Airway epithelial cell (primary cell): ENCODE measurements at places on chromosomes 16 and 17. TPM values are rescaled to one million over a fixed set of nuclear protein-coding genes. Genes with fewer than 3 reads are reported as not detected.

MYBBP1A gene
- total RNA-seq = 83.9 and 100 TPM in 2 replicates

MRTFB gene
- total RNA-seq = 5.8 and 14.9 TPM in 2 replicates

ELMO3 gene
- 33.8 and 39.6 TPM in 2 replicates for total RNA-seq

CES3 gene
- total RNA-seq = 0.99 and 1.5 TPM in 2 replicates

SYCE1L gene
- total RNA-seq = 0.65 and 3.2 TPM in 2 replicates

CLEC18B gene
- total RNA-seq = 0.14 TPM in 1 of 2 replicates, not detected in the other

ABI3 gene
- total RNA-seq = not detected in 2 replicates

EFNB3 gene
- total RNA-seq = 2.0 and 2.6 TPM in 2 replicates

SGCA gene
- 0.21 TPM in 1 of 2 replicates, not detected in the other for total RNA-seq

HS3ST3B1 gene
- 3.4 and 4.6 TPM in 2 replicates for total RNA-seq

HOXB6 gene
- total RNA-seq = 0.71 and 0.93 TPM in 2 replicates

KLHL11 gene
- 17.6 and 23.0 TPM in 2 replicates for total RNA-seq

ASPHD1 gene
- total RNA-seq = 5.4 and 9.3 TPM in 2 replicates

SHCBP1 gene
- 13.3 and 14.8 TPM in 2 replicates for total RNA-seq

PRCD gene
- total RNA-seq = 0.35 and 1.6 TPM in 2 replicates

LUC7L3 gene
- 22.3 and 26.0 TPM in 2 replicates for total RNA-seq

TEKT1 gene
- total RNA-seq = not detected in 2 replicates

KATNIP gene
- 11.1 and 11.2 TPM in 2 replicates for total RNA-seq

CHD9NB gene
- total RNA-seq = 0.42 and 1.3 TPM in 2 replicates

KCNAB3 gene
- total RNA-seq = 0.21 and 0.33 TPM in 2 replicates

NGFR gene
- total RNA-seq = 3.2 and 3.9 TPM in 2 replicates

C16orf54 gene
- not detected in 2 replicates for total RNA-seq

CCL14 gene
- not detected in 2 replicates for total RNA-seq

GCGR gene
- not detected in 2 replicates for total RNA-seq

CA7 gene
- total RNA-seq = not detected in 2 replicates

P2RX1 gene
- not detected in 2 replicates for total RNA-seq

IGF2BP1 gene
- 3.4 and 4.4 TPM in 2 replicates for total RNA-seq

HOXB8 gene
- not detected in 2 replicates for total RNA-seq

HS3ST6 gene
- 1.4 and 2.7 TPM in 2 replicates for total RNA-seq
